ENCODE measurements at places on chromosomes 12 and 14. TPM values are rescaled to one million over a fixed set of nuclear protein-coding genes. Genes with fewer than 3 reads are reported as not detected.

The SAMD4A gene
- 142 TPM for total RNA-seq

The GPRC5A gene
- total RNA-seq, result 42.8 TPM

The OR6C2 gene
- not detected for total RNA-seq

DNA sequence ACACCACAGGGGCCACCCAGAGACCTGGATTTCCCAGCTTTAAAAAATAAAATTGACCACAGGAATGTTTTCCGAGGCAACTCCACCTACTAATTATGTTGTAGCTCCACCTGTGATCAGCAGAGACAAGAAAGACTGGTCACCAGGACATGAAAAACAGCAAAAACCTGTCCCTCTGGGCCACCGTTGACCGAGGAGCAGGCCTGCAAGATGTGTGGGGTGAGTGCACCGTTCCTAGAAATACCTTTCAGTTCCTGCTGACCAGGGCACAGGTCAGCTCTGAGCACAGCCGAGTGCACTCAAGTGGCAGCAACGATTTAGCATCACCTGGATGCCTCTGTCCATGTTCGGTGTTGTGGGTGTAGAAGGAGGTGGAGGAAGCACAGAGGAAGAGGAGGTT is 16.9 kb downstream of the FZD10 start:
- DNase-seq, result no peak

GRCh38 chr14:50001999-50002925 is 109.4 kb downstream of the ARF6 start:
- no peak for DNase-seq

DNA sequence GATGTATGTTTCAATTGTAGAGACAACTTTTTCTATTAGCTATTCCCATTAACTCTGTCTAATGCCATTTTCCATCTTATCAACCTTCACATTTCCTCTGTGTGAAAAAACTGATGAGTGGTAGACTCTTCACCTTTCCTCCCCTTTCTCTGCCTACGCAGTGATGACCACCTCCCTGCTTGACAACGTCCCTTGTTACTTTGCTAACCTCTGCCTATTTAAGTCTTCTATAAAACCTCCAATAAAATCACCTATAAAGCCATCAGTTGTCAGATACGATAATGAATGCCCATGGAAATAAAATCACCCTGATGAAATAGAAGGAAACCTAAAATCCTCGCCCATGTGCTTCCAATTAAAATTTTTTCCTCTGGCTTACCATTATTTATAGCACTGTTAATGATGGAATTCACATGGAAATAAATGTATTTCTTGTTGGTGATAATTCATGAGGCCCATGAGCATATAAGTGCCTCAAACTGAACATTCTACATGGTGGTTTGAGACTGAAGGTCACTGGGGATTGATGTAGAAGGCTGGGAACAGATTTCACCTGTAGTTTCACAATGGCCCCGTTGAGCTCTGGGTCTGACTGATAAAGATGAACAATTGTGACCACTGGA is 1454.0 kb upstream of the SEL1L start:
- DNase-seq, result no peak

DNA sequence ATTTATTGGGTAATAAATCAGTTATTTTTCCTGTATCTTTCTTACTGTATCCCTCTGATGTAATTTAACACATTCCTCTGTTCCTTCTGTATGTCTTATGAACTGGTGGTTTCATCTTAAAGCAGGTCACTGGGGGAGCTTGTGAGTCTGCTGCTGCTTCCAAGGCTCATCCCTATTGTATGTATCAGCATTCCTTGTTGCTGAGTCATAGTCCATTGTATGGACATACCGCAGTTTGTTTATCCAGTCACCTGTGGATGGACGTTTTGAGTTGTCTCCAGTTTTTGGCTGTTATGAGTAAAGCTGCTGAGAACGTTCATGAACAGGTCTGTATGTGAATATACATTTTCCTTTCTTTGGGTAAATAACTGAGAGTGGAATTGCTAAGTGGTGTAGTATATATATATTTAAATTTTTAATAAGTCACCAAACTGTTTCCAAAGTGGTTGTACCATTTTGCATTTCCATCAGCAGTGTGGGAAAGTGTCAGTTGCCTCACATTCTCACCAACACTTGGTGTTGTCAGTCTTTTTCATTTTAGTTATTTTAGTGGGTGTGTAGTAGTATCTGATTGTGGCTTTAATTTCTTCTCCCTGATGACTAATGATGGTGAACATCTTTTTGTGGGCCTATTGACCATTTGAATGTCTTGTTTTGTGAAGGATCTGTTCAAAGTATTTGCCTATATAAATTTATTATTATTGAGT is 82.7 kb downstream of the BEGAIN start:
- no peak for DNase-seq

DNA sequence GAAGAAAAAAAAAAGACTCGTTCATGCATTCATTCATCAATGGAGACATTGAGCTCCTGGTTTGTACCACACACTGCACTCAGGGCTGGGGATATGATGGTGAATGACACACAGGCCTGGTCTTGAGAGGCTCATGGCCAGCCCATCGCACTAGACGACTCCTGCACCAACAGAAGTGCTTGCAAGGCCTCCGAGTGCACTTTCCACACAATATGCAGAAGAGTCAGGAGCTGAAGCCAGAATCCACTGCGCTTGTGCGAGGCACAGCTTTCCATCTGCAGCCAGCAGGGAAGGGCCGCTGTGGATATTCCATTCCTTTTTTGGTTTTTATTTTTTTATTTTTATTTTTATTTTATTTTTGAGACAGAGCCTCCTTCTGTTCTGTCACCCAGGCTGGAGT is 192.4 kb downstream of the DICER1 start:
- no peak for DNase-seq

DNA sequence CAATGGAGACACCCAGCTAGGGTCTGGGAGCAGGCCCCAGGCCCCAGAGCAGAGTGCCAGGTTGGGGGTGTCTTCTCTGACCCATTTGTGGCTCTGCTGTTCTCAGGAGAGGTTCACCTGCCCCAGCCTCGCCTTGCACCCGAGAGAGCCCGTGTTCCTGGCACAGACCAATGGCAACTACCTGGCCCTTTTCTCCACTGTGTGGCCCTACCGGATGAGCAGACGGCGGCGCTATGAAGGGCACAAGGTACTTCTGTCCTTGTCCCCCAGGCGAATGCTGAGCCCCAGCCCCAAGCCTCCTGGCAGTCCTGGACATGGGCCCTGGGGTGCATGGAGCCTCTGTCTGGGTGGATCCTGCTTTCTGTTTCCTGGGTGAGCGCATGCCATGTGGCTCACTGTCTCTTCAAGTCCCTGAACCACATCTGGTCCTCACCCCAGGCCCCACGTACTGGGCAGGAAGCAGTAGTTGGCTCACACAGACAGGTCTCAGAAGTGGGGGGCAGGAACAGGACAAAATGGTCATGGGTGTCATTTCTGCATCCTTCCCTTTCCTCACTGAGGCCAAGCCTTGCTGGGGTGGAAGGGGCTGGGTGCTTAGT is 58.2 kb downstream of the BEGAIN start:
- no peak for DNase-seq

DNA sequence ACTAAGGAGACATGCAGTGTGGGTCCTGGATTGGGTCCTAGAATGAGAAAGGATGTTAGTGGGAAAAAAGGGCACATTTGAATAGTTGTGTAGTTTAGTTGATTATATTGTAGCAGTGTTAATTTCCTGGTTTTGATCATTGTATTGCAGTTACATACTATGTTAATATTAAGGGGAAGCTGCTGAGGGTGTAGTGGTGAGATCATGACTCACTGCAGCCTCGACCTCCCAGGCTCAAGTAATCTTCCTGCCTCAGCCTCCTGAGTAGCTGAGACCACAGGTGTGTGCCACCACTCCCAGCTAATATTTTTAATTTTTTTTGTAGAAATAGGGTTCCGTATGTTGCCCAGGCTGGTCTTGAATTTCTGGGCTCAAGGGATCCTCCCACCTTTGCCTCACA is 21.7 kb downstream of the BORCS5 start:
- DNase-seq, result no peak

GRCh38 chr14:87065366-87065765 is 927.6 kb downstream of the GALC start:
- no peak for DNase-seq

DNA sequence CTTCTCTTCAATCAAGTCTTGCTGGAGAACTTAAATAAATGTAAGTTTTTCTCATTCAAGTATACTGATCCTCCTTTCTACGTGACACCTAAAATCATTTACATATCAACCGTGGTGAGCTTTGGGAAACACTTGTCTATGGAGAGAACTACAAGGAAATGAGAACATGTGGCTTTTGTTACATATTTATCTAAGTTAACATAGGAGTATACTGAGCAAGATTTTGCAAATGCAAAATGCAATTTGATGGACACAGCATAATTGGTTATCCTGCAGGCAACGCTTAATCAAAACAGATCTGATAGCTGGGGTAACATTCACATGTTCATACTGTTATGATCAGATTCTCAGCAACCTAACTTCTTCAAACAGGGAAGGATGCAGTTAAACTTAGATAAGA is 376.3 kb downstream of the TMEM132D start:
- DNase-seq, result no peak

DNA sequence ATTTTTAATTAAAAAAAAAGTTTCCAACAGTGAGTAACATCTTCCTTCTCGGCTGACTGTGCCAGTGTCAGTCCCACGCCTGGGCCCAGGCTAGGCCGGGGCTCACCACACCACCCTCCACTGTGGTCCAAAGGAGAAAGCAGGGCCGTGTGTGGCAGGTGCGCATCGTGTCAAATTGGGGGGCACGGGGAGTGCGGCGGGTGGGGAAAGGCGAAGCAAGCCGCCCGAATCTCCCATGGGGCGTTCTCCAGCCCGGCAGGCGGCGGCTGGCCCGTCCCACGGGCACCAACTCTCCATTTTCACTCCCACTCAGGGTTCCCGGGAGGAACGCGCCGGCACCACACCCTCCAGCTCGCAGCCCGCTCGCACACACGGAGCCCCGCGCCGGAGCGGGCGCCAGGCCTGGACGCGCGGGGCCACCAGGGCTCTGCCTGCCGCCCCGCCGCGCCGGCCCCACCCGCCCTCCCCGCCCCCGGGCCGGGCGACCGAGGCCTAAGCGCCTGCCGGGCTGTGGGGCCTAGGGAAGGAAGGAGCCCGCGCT is 604 bp downstream of the EEA1 start:
- DNase-seq, result no peak

- DNase-seq, result no peak
These were observed 22.3 kb downstream of the SEL1L start for GRCh38 chr14:81511111-81511904.

DNA sequence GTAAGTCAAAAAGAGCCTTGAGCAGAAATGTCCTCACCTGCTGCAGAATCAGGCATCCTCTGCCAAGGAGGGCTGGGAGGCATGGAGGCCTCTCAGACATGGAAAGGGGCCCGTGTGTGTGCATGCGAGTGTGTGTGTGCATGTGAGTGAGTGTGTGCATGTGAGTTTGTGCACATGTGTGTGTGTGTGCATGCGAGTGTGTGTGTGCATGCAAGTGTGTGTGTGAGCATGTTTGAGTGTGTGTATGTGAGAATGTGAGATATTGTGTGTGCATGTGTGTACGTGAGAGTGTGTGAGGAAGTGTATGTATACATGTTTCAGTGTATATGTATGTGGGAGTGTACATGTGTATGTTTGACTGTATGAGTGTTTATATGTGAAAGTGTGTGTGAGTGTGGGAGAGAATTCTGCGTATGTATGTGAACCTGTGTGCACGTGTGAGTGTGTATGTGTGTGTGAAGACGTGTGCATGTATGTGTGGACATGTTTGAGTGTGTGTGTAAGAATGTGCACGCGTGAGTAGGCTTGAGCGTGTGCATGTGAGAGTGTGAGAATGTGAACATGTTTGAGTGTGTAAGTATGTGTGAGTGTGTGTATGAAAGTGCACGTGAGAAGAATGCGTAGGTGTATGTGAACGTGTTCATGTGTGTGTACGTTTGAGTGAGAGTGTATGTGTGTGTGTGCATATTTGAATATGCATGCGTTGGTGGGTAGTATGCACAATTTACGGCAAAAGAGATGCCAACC is 90.8 kb downstream of the TBX5 start:
- DNase-seq, result no peak

All from thoracic aorta (tissue), 2 donors.